ENCODE measurements at places on chromosomes 11 and 22. TPM values are rescaled to one million over a fixed set of nuclear protein-coding genes. Genes with fewer than 3 reads are reported as not detected.

The ANO5 gene
- total RNA-seq, result not detected

The TSSK2 gene
- not detected for total RNA-seq

DNA sequence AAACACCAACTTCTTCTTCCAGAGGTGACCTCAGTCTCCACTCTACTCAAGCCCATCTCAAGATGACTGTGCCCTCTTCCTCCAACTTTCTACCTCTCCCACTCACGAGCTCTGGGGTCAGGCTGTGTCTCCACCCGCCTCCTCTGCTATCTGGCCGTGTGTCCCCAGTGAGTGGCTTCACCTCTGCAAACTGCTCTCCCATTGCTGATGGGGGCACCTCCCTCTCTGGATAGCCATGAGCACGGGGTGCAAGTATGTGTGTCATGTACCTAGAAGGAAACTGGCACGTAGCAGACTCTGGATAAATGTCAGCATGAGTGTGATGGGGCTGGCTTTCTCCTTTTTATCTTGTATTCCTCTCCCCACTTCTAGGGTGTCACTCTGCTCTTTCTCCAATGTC lies 18.3 kb upstream of the RAC2 start:
- DNase-seq, result no peak
- H3K36me3 ChIP-seq, result peaks cover 8% of the 10 kb centered on the region
- H3K4me3 ChIP-seq, result no peak overlapping the region
- H3K4me1 ChIP-seq, result peaks cover 33% of the 10 kb centered on the region

The XKR3 gene
- not detected for total RNA-seq

DNA sequence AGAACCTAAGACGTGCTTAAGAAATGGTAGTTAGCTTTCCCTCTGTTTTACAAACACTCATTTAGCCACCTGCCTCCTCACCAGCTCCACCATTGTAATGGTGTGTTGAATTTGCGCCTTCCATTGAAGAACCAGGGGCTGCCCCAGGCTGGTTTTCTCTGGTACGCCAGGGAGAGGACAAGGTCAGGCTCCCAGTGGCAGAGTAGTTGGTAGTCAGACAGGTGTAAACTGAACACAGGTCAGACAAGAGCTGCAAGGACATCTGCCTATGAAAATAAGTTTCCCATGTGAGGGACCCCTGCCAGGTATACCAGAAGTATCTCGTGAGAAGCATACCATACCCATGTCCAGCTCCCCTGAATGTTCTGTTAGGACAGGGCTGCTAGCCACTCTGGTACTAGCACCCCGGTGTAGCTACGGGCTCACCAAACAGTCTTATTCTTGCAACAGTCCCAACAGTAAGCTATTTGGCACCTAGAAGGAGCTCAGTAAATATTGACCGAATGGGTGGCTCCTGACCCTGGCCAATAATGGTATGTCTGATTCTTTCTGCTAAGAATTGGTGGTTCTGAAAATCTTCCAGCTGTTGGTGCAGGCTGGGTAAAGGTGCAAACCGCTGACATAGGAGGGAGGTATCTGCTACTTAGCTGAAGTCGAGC lies 359.0 kb downstream of the LARGE1 start:
- H3K27ac ChIP-seq, result no peak overlapping the region
- no peaks in the 10 kb centered on the region for H3K4me1 ChIP-seq
- no peak overlapping the region for H3K4me3 ChIP-seq

The OR5P2 gene
- total RNA-seq, result not detected

The CD44 gene
- total RNA-seq, result 2,197 TPM

GRCh38 chr11:102478673-102479299 lies 26.2 kb upstream of the TMEM123 start:
- H3K36me3 ChIP-seq, result no peaks in the 10 kb centered on the region
- H3K27me3 ChIP-seq, result peaks cover 14% of the 10 kb centered on the region
- DNase-seq, result no peak
- H3K4me1 ChIP-seq, result no peaks in the 10 kb centered on the region
- no peak overlapping the region for H3K4me3 ChIP-seq
- H3K27ac ChIP-seq, result no peak overlapping the region

- no peak overlapping the region for H3K27ac ChIP-seq
- H3K27me3 ChIP-seq, result peaks cover 1% of the 10 kb centered on the region
- no peak overlapping the region for H3K4me3 ChIP-seq
- no peak for DNase-seq
- H3K4me1 ChIP-seq, result peaks cover 36% of the 10 kb centered on the region
- H3K36me3 ChIP-seq, result no peaks in the 10 kb centered on the region
These were observed 22.0 kb upstream of the ZC3H12C start for GRCh38 chr11:110071197-110071596.

DNA sequence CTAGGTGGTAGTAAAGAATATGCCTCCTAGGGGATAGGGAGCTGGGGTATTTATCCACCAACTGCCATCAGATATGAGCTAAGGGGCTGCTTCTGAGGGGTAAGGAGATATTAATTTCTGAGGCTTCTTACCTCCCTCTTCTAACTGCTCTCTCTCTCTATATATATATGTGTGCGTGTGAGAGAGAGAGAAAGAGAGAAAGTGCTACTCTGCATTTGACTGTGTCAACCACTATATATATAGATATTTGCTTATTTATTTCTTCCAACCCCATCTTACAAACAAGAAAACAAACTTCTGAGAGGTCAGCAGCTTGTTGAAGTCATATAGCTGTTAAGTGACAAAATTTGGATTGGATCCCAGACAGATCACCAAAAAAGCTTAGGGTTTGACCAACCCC lies 5.9 kb upstream of the HEPACAM start:
- no peak for DNase-seq
- H3K4me1 ChIP-seq, result peaks cover 24% of the 10 kb centered on the region
- no peaks in the 10 kb centered on the region for H3K36me3 ChIP-seq
- no peaks in the 10 kb centered on the region for H3K27me3 ChIP-seq

- no peak overlapping the region for H3K27ac ChIP-seq
- DNase-seq, result no peak
- peaks cover 28% of the 10 kb centered on the region for H3K4me1 ChIP-seq
- H3K36me3 ChIP-seq, result no peaks in the 10 kb centered on the region
- H3K4me3 ChIP-seq, result no peak overlapping the region
- H3K27me3 ChIP-seq, result peaks cover 32% of the 10 kb centered on the region
These were observed 20.3 kb downstream of the WNT11 start for GRCh38 chr11:76185931-76186401.

DNA sequence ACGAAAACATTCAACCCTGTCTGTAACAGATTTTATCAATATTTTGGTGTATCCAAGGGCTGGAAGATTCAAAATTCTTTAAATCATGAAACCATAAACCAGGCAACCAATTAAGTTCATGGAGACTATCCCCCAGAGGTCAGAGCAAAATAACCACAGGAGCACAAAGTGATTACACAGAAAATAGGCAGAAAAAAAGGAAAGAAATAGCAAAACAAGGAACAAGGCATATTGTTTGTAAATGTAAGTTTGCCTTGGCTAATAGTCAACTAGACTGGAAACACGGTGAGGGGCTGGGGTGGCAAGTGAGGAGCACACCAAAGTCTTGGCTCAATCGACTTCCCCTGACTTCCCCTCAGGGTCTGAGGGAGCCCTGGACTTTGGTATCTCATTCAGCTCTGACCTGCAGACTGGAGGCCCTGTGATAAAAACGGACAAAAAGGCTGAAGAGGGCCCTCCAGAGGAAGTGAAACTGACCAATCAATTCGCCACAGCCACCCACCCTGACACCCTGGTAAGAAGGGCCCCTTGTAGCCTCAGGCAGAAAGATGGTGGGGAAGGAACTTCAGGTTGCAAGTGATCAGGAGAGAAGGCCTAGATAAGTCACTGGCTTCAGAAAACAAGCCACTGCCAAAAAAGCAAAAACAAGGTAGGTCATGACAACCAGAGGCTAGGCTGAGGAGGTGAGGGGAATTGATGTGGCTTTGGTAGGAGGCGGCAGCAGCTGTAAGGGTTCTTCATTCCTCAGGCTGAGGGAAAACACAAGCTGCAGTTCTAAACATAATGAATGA lies 1.8 kb downstream of the SIK3 start:
- peak overlapping the region; percentile 94 for H3K4me3 ChIP-seq
- H3K4me1 ChIP-seq, result peaks cover 49% of the 10 kb centered on the region
- peak; percentile 11 for DNase-seq

DNA sequence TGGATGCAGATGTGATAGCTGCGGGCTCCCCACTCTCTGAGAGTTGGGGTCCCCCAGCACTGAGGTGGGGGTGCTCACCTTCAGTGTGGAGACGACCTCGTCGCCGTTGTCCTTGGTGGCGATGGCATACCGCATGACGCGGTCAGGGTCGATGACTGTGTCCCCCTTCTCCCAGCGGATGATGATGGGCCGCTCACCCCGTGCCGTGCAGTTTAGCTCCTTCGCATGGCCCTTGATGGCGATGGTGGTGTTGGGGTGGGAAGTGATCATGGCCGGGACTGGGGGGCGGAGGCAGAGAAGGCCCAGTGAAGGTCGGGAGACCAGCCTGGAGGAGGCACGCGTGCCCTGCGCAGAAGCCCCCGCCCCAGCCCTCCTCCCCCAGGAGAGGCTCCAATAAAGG lies 154.2 kb downstream of the CEP164 start:
- H3K4me1 ChIP-seq, result no peaks in the 10 kb centered on the region
- no peak overlapping the region for H3K4me3 ChIP-seq
- H3K27me3 ChIP-seq, result peaks cover 27% of the 10 kb centered on the region
- no peak overlapping the region for H3K27ac ChIP-seq

The TYR gene
- not detected for total RNA-seq

GRCh38 chr11:130994043-130994442 lies 77.8 kb upstream of the SNX19 start:
- no peak overlapping the region for H3K27ac ChIP-seq
- peaks cover 22% of the 10 kb centered on the region for H3K4me1 ChIP-seq
- no peak for DNase-seq
- H3K27me3 ChIP-seq, result peaks cover 4% of the 10 kb centered on the region

The IGF2 gene
- total RNA-seq, result 0.90 TPM

GRCh38 chr22:44759430-44760310 lies 7.3 kb downstream of the ARHGAP8 start:
- H3K27ac ChIP-seq, result no peak overlapping the region
- peaks cover 18% of the 10 kb centered on the region for H3K27me3 ChIP-seq
- H3K36me3 ChIP-seq, result no peaks in the 10 kb centered on the region
- H3K4me1 ChIP-seq, result peaks cover 10% of the 10 kb centered on the region
- DNase-seq, result no peak

DNA sequence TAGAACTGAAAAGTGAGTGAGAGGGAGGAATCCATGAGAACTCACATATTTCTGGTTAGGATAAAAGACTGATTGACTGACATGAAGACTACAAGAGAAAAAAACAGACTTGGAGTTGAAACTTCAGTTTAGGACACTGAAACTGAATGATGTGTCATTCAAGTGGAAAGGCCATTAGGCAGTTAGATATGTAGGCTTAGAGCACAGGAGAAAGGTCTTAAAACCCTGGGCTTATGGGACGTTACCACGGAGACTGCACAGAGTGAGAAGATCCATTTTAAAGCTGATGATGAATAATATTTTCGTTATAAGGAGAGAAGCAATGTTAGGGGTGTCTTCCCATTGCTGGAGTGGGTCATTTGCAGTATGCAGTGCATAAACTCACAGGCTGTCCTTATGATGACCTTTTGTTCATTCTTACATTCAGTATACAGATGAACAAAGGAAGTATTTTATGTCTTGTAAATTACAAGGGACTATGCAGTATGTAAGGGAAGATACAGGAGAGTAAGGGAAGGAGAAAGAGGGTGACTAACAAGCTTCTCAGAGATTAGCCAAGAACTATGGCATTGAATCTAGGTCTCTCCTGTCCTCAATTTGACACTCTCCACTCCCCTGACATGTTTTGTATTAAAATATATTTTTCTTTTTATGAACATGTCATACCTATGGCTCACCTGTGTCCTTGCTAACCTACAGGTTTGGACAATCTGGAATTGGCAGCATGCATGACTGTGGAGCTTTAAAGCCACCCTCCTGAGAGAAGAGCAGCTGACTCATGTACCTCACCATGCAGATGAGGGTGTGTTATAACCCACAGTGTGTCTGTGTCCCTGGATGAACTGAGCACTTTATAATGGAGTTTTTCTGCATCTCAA lies 63.7 kb downstream of the MAML2 start:
- peak overlapping the region; percentile 76 for H3K27ac ChIP-seq
- H3K27me3 ChIP-seq, result no peaks in the 10 kb centered on the region
- H3K36me3 ChIP-seq, result peaks cover 15% of the 10 kb centered on the region
- peak; percentile 37 for DNase-seq
- no peak overlapping the region for H3K4me3 ChIP-seq
- H3K4me1 ChIP-seq, result peaks cover 77% of the 10 kb centered on the region

DNA sequence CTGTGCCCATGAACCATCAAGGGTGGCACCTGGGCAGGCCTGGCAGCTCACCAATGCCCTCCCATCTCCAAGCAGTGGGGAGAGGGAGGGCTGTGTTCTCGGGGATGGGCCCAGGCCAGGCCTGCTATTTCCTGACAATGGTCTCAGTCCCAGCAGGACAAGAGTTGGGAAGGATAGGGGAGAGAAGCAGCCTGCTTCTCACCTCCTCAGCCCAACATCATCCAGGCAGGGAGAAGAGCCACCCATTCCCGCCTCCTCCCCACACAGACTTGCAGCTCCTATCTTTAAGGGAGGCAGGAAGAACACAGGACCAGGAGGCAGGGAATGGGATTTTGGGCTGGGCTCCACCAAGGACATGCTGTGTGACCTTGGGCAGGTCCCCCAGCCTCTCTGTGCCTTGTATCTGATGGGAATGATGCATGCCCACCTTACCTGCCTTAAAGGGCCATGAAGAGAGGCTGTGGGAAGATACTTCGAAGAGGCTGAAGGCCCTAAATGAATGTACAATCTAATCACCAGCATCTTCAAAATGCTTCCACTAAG lies 108.7 kb downstream of the DSCAML1 start:
- no peaks in the 10 kb centered on the region for H3K36me3 ChIP-seq
- no peak overlapping the region for H3K4me3 ChIP-seq
- no peak overlapping the region for H3K27ac ChIP-seq
- DNase-seq, result no peak

DNA sequence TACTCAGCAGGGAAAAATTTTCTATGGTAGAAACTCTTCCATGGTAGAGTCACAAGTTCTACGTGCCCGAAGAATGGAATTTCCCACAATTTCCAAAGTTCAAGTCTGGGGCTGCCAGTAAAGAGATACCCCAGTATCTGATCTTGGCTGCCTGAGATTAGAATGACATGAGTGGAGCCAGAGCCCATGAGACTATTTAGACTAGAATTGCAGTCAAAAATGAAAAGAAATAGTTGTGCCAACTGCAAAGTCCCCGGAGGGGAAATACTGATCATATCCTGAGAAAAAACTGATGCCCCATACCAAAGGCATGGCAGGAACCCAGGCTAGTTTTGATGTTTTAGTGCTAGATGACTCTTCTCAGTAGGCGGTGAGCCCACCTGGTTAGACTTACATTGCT lies 11.2 kb downstream of the MAJIN start:
- no peaks in the 10 kb centered on the region for H3K36me3 ChIP-seq
- peaks cover 6% of the 10 kb centered on the region for H3K27me3 ChIP-seq
- no peak for DNase-seq
- H3K27ac ChIP-seq, result no peak overlapping the region
- no peak overlapping the region for H3K4me3 ChIP-seq

GRCh38 chr11:10287766-10288715 lies 6.0 kb downstream of the SBF2 start:
- DNase-seq, result no peak
- no peaks in the 10 kb centered on the region for H3K27me3 ChIP-seq
- no peak overlapping the region for H3K27ac ChIP-seq
- H3K4me1 ChIP-seq, result peaks cover 56% of the 10 kb centered on the region
- peaks cover 26% of the 10 kb centered on the region for H3K36me3 ChIP-seq

The LRRN4CL gene
- 1.3 TPM for total RNA-seq

- H3K27ac ChIP-seq, result no peak overlapping the region
- H3K36me3 ChIP-seq, result no peaks in the 10 kb centered on the region
- H3K27me3 ChIP-seq, result peaks cover 10% of the 10 kb centered on the region
- no peak for DNase-seq
- H3K4me3 ChIP-seq, result no peak overlapping the region
These were observed 17.7 kb upstream of the TALDO1 start for GRCh38 chr11:729492-730074.

- no peak for DNase-seq
- peaks cover 14% of the 10 kb centered on the region for H3K4me1 ChIP-seq
- H3K27ac ChIP-seq, result no peak overlapping the region
- no peak overlapping the region for H3K4me3 ChIP-seq
- H3K36me3 ChIP-seq, result no peaks in the 10 kb centered on the region
These were observed 4.5 kb downstream of the RAC2 start for GRCh38 chr22:37239336-37240239.
